RWPE2 (cell line): ENCODE measurements at places on chromosomes 2 and 18.

GRCh38 chr2:133045787-133046186 lies 375.8 kb upstream of the LYPD1 start:
- DNase-seq: no peak

GRCh38 chr2:69914950-69915945 lies at the start of gene MXD1:
Gene MXD1 (plus strand): TSS chr2:69915109. CDS start chr2:69915331, 222 bp downstream.
- DNase-seq: no peak

GRCh38 chr2:50777954-50778353 lies 254.0 kb downstream of the NRXN1 start:
- no peak for DNase-seq

DNA sequence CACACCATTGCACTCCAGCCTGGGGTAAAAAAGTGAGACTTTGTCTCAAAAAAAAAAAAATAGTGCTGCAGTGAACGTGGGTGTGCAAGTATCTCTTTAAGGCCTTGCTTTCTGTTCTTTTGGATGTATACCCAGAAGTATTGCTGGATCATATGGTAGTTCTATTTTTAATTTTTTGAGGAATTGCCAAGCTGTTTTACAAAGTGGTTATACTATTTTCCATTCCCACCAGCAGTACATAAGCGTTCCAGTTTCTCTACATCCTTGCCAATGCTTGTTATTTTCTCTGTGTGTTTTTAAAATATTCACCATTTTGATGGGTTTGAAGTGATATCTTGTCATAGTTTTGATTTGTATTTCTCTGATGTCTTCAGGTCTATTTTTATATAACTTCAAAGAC lies 13.1 kb downstream of the ARMC9 start:
- DNase-seq: no peak

- DNase-seq: no peak
Measured at GRCh38 chr2:2649109-2650072, 318.3 kb upstream of the MYT1L start.

DNA sequence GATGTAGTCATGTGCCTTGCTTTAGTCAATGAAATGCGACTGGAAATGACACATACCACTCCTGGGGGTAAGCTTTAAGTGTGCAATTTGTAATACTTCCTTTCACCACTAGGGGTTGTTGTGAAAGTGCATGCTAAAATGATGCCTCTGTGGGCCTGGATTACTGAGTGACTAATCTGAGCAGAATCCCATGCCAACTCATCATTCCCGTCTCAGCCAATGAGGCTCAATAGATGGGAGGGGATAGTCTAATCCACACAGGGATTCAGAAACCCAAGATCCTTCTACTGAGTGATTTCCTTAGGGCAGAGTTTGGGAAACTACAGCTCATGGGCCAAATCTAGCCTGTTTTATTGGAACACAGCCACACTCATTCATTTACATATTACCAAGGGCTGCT lies 54.0 kb downstream of the HRH4 start:
- no peak for DNase-seq

DNA sequence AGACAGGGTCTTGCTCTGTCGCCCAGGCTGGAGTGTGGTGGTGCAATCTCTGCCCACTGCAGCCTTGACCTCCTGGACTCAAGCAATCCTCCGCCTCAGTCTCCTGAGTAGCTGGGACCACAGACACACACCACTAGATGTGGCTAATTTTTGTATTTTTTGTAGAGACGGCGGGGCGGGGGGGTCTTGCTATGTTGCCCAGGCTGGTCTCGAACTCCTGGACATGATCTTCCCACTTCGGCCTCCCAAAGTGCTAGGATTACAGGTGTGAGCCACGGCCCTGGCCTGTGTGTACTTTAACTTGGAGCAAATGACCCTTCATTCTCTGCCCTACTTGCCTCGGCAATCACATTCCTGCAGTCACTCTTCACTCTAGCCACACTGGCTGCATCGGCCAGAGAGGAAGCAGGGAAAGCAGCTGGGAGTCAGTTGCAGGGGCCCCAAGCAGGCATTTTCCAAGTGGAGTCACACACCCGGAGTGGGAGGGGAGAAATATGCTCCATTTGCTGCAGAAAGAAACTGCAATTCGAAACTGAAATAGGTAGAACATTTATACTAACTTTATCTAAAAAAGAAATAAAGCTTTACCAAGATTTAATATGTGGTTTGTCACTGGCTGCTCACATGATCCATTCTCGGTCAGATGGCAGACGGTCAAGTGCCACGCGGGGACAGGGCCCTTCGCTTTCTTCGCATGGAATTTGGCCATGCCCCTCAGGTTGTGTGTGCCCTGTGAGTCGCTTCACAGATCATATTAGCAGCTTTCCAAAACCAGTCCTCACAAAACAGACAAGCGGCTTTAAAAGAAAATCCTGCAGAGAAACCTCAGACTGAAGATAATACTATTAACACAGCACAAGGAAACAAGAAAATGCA lies 37.1 kb downstream of the FAM161A start:
- no peak for DNase-seq

GRCh38 chr18:31138709-31139108 lies 23.9 kb downstream of the DSC1 start:
- DNase-seq: no peak

GRCh38 chr2:217142649-217143266 lies 282.9 kb upstream of the TNP1 start:
- no peak for DNase-seq

- DNase-seq: no peak
Measured at GRCh38 chr2:212354382-212354781, 184.2 kb downstream of the ERBB4 start.

DNA sequence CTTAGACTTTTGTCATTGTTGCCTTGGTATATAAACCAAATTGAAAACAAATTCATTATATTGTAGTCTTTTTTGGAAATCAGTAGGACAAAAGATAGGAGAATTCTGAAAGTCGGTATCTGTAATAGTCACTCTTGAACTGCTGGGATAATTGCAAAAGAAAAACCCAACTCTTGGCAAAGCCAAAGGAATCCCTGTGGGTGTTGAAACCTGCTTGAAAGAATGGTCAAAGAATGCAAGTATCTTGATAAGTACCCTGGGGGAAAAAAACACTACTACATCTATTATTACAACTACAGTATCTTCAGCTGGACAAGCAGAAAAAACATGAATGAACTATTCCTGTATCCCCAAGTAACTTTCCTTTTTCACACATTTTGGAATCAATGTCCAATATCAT lies 7.3 kb upstream of the FAM237A start:
- no peak for DNase-seq

- DNase-seq: no peak
Measured at GRCh38 chr2:222897898-222898297, 37.1 kb downstream of the ACSL3 start.

- DNase-seq: no peak
Measured at GRCh38 chr2:228247335-228247734, 65.8 kb upstream of the SPHKAP start.

DNA sequence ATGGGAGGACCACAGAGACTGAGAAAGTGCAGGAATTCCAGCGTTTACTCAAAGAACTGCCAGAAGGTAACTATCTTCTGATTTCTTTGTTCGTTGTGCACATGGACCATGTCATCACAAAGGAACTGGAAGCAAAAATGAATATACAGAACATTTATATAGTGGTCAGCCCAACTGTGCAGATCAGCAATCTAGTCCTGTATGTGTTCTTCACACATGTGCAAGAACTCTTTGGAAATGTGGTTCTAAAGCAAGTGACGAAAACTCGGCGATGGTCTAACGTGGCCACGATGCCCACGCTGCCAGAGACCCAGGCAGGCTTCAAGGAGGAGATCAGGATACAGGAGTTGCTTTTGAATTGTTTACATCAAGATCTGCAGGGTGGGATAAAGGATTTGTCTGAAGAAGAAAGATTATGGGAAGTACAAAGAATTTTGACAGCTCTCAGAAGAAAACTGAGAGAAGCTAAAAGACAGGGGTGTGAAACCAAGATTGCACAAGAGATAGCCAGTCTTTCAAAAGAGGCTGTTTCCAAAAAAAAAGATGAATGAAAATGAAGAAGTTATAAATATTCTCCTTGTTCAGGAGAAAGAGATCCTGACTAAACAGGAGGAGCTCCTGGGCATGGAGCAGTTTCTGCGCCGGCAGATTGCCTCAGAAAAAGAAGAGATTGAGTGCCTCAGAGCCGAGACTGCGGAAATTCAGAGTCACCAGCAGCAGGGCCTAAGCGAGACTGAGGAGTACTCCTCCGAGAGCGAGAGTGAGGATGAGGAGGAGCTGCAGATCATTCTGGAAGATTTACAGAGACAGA lies 8.3 kb upstream of the CHST10 start:
- no peak for DNase-seq

DNA sequence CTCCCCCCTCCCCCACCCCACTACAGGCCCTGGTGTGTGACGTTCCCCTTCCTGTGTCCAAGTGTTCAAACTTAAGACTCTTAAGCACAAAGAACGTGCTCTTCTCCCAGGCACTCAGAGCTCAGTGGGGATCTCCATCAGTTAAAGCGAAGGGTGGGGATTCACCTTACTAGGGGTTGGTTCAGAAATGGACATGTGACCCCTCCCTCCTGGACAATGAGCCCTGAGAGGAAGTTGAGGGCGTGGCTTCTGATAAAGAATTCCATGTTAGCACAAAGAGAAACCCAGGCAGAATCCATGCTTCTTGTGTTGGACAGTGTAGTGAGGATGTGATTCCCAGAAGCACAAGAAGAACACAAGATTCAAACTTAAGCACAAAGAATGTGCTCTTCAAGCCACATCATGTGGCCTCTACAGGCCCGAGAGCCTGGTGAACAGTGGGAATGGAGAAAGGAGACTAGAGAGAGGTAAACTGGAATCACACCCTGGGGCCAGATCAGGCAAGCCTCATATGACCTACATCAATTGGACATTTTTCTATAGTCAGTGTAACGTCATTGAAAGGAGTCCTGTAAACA lies 78.1 kb upstream of the TTC39C start:
- DNase-seq: no peak

GRCh38 chr18:48186861-48187260 lies 222.3 kb downstream of the ZBTB7C start:
- DNase-seq: no peak

- no peak for DNase-seq
Measured at GRCh38 chr2:60029566-60029883, 523.9 kb downstream of the BCL11A start.

GRCh38 chr2:241788572-241788971 lies 11.9 kb downstream of the GAL3ST2 start:
- DNase-seq: no peak

GRCh38 chr2:238504181-238504931 lies 77.6 kb downstream of the ASB1 start:
- peak; percentile 38 for DNase-seq

DNA sequence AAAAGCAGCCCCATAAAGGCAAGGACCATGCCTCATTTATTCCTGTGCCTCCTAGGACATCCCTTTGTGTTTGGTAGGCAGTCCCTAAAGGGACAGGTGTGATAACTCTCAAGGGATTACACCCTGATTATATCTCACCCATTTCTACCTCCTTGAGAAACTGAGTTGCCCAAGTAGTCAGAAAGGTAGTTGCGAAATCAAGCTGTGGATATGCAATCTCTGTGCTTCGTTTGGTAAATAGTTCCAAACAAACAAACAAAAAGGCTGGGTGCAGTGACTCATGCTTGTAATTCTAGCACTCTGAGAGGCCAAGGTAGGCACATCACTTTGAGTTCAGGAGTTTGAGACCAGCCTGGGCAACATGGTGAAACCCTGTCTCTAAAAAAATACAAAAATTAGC lies 100.2 kb upstream of the ARL5A start:
- DNase-seq: no peak

DNA sequence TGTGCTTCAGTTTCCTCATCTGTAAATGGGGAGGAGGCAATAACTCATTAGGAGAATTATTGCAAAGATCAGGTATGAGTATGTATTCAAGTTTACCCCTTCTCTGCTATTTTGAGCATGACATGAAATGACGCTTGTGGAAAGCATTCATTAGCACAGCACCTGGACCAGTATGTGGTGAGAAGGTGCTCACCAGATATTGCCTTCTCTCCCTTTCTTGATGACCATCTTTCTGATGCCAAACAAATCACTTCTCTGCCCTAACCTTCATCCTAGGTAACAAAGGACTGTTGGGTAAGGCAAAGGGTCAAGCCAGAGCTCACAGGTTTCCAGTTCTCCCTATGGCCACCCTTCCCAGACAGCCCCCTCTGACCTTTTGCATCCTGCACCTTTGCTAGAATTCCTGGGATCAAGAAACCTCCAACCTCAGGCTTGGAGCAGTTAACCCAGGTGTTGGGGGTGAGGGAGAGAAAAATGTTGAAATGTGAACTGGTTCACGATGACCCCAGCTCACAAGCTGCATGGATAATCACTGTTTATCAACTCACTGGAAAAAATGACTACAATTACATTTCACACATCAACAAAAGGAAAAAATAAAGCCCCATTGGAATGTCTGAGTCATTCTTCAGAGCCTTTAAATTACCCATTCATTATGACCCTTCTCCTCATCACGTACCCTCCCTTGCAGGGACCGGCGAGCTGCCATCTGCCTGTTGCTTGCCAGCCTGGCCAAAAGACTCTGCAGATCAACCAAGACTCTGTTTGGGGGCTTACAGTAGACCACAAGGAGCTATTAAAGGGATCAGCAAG lies 41.6 kb downstream of the LBH start:
- DNase-seq: no peak
